ENCODE measurements at places on chromosomes 2 and 18. TPM values are rescaled to one million over a fixed set of nuclear protein-coding genes. Genes with fewer than 3 reads are reported as not detected.

DNA sequence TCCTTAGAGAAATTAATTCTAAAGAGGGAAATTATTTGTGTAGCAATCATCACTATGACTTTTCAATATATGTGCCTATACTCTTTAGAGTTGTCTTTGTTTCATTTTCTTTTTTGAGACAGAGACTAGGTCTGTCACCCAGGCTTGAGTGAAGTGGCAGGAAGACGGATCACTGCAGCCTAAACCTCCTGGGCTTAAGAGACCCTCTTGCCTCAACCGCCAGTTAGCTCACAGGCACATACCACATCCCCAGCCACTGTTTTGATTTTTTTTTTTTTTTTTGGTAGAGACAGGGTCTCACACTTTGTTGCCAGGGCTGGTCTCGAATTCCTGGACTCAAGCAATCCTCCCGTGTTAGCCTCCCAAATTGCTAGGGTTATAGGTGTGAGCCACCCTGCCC lies 12.4 kb downstream of the YWHAQ start:
- peaks cover 30% of the 10 kb centered on the region for H3K36me3 ChIP-seq
- peak overlapping the region; percentile 81 for H3K27ac ChIP-seq
- H3K4me1 ChIP-seq = peaks cover 74% of the 10 kb centered on the region
- peak; percentile 34 for DNase-seq
- H3K4me3 ChIP-seq = peak overlapping the region; percentile 62

EGR4 gene
- total RNA-seq = 0.07 TPM

- H3K4me3 ChIP-seq = no peak overlapping the region
- H3K27ac ChIP-seq = no peak overlapping the region
- H3K4me1 ChIP-seq = no peaks in the 10 kb centered on the region
- H3K36me3 ChIP-seq = no peaks in the 10 kb centered on the region
Observed at GRCh38 chr18:73835656-73836364, 311.8 kb downstream of the FBXO15 start.

GRCh38 chr2:27281855-27282559 lies at the start of gene TRIM54:
TSS of gene TRIM54 (plus strand) at chr2:27282429. CDS start at chr2:27282732, 303 bp downstream.
- H3K27me3 ChIP-seq = peaks cover 2% of the 10 kb centered on the region
- H3K27ac ChIP-seq = no peak within 1 kb of the TSS
- no peak within 1 kb of the TSS for H3K4me3 ChIP-seq
- H3K36me3 ChIP-seq = no peaks in the 10 kb centered on the region
- peaks cover 2% of the 10 kb centered on the region for H3K4me1 ChIP-seq
- DNase-seq = no peak

- H3K4me3 ChIP-seq = no peak overlapping the region
- no peak for DNase-seq
- H3K4me1 ChIP-seq = peaks cover 16% of the 10 kb centered on the region
- no peaks in the 10 kb centered on the region for H3K27me3 ChIP-seq
- H3K27ac ChIP-seq = no peak overlapping the region
- no peaks in the 10 kb centered on the region for H3K36me3 ChIP-seq
Observed at GRCh38 chr2:215811409-215812345, 201.7 kb downstream of the MREG start.

GRCh38 chr2:169727065-169727464 lies 6.6 kb upstream of the KLHL23 start:
- H3K4me1 ChIP-seq = no peaks in the 10 kb centered on the region
- no peak overlapping the region for H3K4me3 ChIP-seq
- peaks cover 1% of the 10 kb centered on the region for H3K27me3 ChIP-seq

DNA sequence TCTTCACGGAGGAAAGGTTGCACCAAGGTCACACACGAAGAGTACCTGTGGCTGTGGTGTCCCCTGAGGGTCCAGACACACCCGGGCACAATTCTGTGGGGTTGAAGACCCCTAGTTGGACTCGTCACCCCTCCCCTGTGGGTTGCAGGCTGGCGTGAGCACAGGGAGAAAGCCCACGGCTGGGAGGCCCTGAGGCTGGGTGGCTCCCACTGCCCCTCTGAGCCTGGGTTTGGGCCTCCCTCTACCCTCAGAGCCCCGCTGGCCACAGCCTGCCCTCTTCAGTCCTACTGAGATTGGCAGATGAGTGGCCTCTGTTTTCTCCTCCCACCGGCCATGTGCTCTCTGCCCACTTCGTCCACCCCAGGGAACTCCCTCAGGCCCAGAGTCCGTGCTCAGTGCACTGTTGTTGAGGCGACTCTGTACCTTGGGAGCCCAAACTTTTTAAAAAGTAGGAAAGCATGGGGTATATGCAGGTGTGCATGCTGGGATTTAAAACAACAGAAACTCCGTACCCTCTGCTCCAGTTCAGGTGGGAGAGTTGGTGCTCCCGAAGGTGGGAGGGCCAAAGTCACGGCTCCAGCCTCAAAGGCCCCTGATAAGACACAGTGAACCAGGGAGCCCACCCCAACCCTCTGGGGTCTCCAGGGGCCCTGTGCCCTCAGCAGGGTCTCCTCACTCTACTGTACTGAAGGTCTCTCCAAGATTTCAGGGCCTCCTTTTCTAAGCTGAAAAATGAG lies 19.1 kb downstream of the RAMP1 start:
- H3K4me1 ChIP-seq = peaks cover 8% of the 10 kb centered on the region
- no peak for DNase-seq
- no peaks in the 10 kb centered on the region for H3K36me3 ChIP-seq
- no peak overlapping the region for H3K4me3 ChIP-seq

DNA sequence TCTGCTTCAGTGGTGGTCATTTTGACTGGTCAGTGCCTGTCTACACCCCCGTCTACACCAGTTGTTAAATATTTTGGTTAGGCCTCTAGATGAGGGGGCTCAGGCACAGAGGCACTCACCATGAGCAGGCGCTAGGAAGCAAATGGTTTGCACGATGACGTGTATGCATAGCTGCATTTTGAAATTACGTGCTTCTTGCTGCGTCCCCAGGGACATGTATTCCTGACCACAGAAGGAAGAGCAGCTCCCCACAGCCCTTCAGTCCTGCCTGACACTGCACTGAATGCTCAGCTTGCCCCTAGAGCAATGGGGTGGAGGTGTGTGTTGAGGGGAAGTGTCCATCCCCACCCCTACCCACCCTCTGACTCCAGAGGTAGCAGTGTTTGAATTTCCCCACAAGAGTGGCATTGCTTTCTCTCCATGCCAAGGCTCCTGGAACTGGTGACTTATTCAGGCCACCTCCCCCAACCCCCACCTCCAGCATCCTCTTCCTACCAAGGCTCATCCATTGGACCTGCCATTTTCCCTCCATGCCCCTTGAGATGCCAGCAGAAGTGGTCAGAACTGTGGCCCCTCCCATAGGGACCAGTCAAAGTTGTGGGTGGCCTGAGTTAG lies 11.4 kb upstream of the ZAP70 start:
- no peak for DNase-seq
- H3K36me3 ChIP-seq = no peaks in the 10 kb centered on the region
- H3K27me3 ChIP-seq = no peaks in the 10 kb centered on the region
- peaks cover 3% of the 10 kb centered on the region for H3K4me1 ChIP-seq
- H3K4me3 ChIP-seq = no peak overlapping the region

DNA sequence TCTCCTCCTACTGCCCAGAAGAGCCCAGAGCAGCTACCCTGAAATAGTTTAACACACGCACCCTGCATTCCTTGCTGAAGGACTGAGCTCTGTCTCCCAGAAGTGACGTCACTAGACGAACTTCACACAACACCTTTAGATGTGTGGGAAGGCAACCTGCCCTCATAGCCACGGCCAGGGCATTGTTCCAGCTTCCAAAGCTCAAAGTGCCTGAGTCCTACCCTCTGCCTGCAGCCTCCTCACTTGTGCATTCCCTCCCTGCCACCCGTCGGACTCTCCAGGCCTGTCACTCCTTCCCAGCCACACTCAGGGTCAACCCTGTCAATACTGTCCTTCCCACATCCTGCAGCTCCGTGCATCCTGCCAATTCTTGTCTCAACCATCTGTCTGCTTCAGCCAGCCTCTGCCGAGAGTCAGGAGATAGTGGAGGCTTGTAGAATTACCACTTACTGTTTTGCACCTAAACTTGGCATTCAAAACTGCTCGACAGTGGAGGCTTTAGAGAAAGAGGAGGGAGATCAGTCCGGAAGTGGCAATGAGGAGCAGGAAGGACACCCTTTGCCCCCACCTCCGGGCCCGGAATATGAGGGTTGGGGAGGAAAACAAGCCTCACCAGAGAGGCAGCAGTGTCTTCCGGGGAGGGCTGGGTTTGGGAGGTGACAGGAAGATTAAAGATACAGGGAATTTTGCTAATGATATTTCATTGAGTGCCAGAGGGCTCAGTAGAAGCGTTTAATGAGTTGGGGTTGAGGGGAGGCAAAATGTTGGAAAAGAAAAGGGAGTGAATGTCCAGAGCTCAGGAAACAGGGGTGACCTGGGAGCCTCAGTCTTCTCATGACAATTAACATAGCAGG lies 72.3 kb upstream of the ATG16L1 start:
- H3K36me3 ChIP-seq = peaks cover 34% of the 10 kb centered on the region
- H3K4me1 ChIP-seq = no peaks in the 10 kb centered on the region
- H3K27ac ChIP-seq = no peak overlapping the region
- no peak for DNase-seq

GRCh38 chr2:9326975-9327374 lies 96.4 kb downstream of the ITGB1BP1 start:
- H3K36me3 ChIP-seq = no peaks in the 10 kb centered on the region
- H3K4me1 ChIP-seq = no peaks in the 10 kb centered on the region

CD302 gene
- 0.35 TPM for total RNA-seq

- peak; percentile 16 for DNase-seq
- H3K4me3 ChIP-seq = peak overlapping the region; percentile 27
- H3K27me3 ChIP-seq = peaks cover 9% of the 10 kb centered on the region
- no peaks in the 10 kb centered on the region for H3K36me3 ChIP-seq
- H3K27ac ChIP-seq = no peak overlapping the region
Observed at GRCh38 chr2:148817210-148817708, 57.8 kb upstream of the KIF5C start.

- no peak overlapping the region for H3K4me3 ChIP-seq
- no peak overlapping the region for H3K27ac ChIP-seq
- no peak for DNase-seq
Observed at GRCh38 chr2:164757934-164758695, 83.5 kb downstream of the COBLL1 start.

SMYD1 gene
- not detected for total RNA-seq

DNA sequence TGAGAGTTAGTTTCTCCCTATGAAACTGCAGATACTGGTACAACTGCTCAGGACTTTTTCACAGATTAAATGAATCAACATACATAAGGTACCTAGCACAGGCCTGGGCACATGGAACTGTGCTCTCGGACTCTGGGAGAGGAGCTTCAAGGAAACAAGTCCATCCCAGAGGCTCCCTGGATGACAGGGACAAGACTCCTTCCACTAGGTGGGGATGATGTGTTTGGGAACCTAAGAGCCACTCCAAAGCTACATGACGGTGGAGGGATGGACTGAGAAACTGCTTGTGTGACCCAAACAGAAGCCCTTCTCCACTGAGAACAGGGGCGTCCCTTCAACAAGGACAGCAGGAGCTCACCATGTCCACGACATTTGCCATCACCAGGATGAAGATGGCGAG lies 37.1 kb downstream of the CENPO start:
- peaks cover 17% of the 10 kb centered on the region for H3K4me1 ChIP-seq
- H3K4me3 ChIP-seq = no peak overlapping the region
- H3K27me3 ChIP-seq = no peaks in the 10 kb centered on the region
- H3K27ac ChIP-seq = no peak overlapping the region

ERBB4 gene
- total RNA-seq = not detected

COL3A1 gene
- total RNA-seq = not detected

EVA1A gene
- not detected for total RNA-seq

DNA sequence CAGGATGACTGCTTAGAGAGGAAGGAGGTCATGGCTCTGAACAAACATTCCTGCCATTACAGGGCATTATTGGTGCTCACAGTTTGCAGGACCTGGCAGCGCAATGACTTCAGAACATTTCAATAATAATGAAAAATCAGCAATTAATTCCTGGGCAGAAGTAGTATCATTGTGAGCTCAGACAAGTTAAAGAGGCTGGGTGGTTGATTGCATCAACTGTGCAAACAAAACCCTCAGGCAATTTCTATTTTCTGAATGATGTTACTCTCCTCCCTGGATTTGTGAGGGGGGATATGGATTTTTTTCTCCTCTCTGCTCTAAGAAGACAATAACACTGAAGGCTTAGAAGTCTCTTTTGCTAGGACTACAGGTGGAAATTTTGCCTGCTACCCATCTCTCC lies 168.1 kb upstream of the TACR1 start:
- DNase-seq = no peak
- no peaks in the 10 kb centered on the region for H3K27me3 ChIP-seq
- no peak overlapping the region for H3K4me3 ChIP-seq
- H3K27ac ChIP-seq = no peak overlapping the region

CDK5R2 gene
- total RNA-seq = not detected

GRCh38 chr2:232473467-232473890 lies 14.2 kb downstream of the ECEL1 start:
- no peaks in the 10 kb centered on the region for H3K36me3 ChIP-seq
- H3K4me1 ChIP-seq = no peaks in the 10 kb centered on the region
- DNase-seq = no peak
- no peak overlapping the region for H3K27ac ChIP-seq
- H3K27me3 ChIP-seq = peaks cover 23% of the 10 kb centered on the region
- no peak overlapping the region for H3K4me3 ChIP-seq

HES6 gene
- 4.0 TPM for total RNA-seq

GAREM1 gene
- total RNA-seq = 0.31 TPM

DNA sequence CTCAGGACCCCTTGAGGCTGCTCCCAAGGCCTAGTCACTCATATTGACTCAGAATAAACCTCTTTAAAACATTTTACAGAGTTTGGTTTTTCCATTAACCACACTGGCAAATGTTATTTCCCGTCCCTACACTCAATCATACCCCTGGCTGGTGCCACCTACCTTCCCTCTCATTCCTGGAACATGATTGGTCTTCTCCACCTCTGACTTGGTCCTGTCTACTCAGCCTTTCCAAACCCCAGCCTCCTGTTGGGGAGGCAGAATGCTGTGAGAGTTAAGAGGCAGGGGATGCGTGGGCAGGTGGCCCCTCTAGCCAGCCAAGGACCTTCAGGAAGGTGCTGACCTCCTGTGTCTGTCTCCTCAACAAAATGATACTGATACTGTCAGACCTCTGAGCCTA lies 149.3 kb downstream of the CABLES1 start:
- DNase-seq = no peak
- no peaks in the 10 kb centered on the region for H3K36me3 ChIP-seq
- peaks cover 16% of the 10 kb centered on the region for H3K4me1 ChIP-seq
- H3K27me3 ChIP-seq = no peaks in the 10 kb centered on the region

THSD7B gene
- total RNA-seq = not detected

- no peak overlapping the region for H3K27ac ChIP-seq
- H3K36me3 ChIP-seq = no peaks in the 10 kb centered on the region
- DNase-seq = no peak
- H3K4me3 ChIP-seq = no peak overlapping the region
Observed at GRCh38 chr2:21008014-21008789, 35.7 kb downstream of the APOB start.

DNA sequence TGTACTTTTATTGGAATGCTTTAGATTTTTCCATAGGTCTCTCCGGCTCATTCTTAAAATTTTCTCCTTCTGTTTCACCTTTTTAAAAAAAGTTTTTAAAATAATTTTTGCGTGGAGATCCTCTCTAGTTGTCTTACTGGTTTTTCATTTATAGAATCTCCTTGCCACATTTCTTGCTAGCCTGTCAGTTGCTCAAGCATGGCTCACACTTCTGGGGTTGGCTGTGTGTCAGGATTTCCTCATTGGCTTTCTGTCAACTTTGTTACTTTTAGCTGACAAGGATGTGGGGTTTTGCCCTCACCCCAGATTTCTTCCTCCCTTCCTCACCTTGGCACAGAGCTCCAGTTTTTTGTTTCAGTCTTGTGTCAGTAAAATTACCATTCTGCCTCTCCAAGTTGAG lies 124.6 kb downstream of the ZNF407 start:
- H3K36me3 ChIP-seq = peaks cover 9% of the 10 kb centered on the region
- no peaks in the 10 kb centered on the region for H3K27me3 ChIP-seq
- no peak for DNase-seq
- no peak overlapping the region for H3K4me3 ChIP-seq

SETBP1 gene
- 1.4 TPM for total RNA-seq
